Left renal cortex interstitium (tissue), 4 donors: ENCODE measurements at places on chromosomes 7 and 10.

GRCh38 chr10:75414527-75414926 is 13.0 kb upstream of the ZNF503 start:
- DNase-seq, result no peak

- DNase-seq, result no peak
Observed at GRCh38 chr10:54009672-54010071, 791.4 kb downstream of the PCDH15 start.

DNA sequence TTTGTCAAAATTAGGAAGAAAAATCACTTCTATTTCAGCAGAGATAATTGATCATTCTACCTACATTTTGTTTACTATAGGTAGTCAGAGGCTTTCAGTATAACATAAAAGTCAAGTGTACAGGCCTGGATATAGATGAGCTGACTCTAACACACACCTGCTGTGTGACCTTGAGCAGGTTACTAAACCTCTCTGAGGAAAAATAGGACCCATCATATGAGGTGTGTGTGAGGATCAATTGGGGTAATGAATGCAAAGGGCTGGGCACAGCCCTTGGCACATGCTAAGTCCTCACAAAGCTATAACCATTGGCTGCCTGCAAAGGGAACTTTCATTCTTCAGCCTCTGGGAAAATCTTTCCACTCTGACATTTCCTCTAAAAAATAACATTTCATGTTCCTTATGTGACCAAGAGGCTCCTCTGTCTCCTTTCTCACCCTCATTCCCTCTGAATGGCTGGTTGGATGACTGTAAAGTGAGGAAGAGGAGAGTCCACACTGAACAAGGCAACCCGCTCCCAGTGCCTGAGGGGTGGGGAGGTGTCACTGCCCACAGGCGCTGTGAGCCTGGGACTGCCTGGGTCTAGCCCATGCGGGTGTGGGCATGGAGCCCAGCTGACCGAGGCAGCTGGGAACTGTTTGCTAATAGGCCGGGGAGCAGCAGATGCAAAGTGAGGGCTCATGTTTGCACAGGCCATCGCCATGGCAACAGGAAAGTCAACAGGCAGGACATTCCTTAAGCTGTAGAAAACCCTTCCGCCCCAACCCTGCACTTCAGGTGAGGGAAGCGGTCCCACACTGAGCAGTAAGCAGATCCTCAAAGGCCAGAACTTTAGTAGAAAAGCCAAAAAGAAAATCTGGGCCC is 36.8 kb downstream of the MYOF start:
- DNase-seq, result peak; percentile 89

DNA sequence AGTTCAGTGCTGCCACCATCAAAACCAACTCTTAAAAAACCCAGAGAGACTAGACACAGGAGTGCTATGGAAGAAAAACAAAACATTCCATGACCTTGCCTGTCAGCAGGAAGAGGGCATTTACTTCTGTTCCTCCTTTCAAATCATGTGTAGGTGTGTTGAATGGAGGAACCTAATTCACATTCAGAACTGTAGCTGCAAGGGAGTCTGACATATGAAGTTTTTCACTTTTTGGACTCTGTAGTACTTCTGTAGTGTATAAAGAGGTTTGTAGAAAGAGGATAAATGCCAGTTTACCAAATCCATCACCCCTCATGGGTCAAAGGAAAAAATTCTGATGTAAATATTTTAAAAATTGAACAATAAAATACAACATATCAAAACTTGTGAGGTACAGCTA is 51.1 kb upstream of the SYPL1 start:
- DNase-seq, result no peak

DNA sequence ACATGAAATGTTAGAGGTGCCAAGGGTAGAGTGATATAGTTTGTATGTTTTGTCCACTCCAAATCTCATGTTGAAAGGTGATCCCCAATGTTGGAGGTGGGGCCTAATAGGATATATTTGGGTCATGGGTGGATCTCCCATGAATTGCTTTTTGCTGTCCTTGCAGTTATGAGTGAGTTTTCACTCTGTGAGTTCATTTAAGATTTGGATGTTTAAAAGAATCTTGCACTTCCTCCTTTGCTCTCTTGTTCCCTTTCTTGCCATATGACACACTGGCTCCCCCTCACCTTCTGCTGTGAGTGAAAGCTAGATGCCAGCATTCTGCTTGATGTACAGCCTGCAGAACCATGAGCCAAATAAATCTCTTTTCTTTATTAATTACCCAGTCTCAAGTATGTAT is 269.2 kb downstream of the ZWINT start:
- no peak for DNase-seq

DNA sequence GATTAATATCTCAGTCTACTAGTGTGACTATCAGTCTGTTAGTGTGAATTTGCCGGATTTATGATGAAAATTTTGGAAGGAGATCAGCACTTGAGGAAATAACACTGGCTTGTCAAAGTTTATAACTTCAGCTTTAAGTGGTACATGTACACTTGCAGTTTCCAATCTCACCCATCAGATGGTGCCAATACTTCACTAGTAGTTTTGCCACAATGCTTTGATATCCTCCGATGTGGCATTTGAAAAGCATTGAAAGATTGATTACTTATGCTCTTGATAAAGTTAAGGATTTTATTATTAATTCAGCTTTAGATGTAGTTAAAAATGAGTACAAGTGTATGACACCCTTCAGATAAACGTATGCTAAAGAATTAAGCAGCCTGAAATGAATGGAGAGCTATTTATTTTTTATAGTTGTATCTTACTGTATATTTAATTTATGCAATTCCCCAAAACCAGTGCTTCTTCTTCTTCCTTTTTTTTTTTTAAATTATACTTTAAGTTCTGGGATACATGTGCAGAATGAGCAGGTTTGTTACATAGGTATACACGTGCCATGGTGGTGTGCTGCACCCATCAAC is 98.2 kb downstream of the ANLN start:
- DNase-seq, result peak; percentile 47

GRCh38 chr7:26179826-26180497 is 20.6 kb downstream of the HNRNPA2B1 start:
- no peak for DNase-seq

GRCh38 chr7:156594283-156595080 is 46.1 kb upstream of the RNF32 start:
- no peak for DNase-seq

- peak; percentile 3 for DNase-seq
Observed at GRCh38 chr7:35025369-35025870, 11.9 kb downstream of the DPY19L1 start.

- DNase-seq, result no peak
Observed at GRCh38 chr7:4794591-4795350, 19.3 kb downstream of the AP5Z1 start.

GRCh38 chr7:116259871-116260440 is 49.6 kb downstream of the TES start:
- DNase-seq, result no peak
